ENCODE measurements at places on chromosomes 3 and 15.

DNA sequence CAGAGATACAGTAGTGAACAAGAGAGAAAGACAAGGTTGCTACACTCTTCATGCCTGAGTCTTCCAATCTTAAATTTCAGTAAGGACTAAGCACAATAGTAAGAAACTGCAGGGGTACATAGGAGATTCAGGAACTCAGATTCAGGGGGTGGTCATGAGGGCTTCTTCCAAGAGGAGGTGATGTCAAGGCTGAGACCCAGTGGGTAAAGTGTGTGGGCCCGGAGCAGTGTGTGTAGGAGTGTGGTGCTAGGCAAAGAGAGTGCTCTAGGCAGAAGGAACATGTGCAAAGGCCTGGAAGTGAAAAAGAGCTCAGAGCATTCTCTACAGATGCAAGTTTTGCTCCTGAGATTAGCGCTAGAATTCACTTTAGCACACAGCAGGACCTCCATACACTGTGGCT is 102.9 kb upstream of the SPATA12 start:
- no peak for DNase-seq

DNA sequence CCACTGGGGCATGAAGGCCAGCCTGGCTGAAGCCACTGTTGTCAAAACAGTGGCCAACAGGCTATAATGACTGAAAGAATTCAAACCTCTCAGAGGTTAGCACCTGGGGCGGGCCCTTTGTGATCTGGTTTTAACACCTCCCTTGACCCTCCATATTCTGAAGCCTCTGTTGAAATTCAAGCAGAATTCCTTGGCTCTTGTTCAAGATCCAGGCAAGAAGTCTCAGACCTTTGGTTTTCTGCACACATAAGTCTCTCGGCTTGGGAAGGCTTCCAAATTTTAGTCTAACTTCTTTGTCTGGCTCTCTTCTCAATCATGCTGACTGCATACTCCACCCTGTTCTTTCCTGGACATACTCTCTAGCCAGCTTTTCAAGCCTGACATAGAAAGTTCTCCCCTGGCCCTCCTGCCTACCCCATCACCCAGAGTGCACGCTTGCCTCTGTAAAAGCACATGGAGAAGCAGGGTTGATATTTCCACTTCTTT is 144.5 kb downstream of the PDZRN3 start:
- no peak for DNase-seq

DNA sequence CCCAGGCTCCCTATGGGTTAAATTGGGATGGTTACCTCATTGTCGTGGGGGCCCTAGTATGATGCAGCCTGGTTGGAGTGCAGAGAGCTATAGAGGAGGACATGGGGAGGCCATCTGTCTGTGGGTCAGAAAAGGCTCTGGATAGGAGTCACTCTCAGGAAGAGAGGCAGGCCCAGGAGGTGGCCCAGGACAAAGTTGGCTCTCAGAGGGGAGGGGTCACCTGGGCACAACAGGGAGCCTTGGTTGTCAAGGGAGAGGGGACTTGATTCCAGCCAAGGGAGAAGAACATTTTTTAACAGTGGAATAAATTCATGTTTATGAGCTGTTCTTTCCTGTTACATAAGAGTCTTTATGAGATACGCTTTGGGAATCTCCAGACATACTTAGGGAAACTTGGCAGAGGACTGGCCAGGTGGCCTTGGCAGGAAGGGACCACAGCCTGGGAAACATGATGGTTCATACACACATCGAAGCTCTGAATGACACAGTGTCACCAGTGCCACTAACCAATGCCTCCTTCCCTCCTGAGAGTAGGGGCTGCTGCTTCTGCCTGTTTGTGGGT is 27.5 kb upstream of the LCTL start:
- no peak for DNase-seq

- no peak for DNase-seq
Observed at GRCh38 chr3:189710620-189711402, 79.6 kb downstream of the TP63 start.

DNA sequence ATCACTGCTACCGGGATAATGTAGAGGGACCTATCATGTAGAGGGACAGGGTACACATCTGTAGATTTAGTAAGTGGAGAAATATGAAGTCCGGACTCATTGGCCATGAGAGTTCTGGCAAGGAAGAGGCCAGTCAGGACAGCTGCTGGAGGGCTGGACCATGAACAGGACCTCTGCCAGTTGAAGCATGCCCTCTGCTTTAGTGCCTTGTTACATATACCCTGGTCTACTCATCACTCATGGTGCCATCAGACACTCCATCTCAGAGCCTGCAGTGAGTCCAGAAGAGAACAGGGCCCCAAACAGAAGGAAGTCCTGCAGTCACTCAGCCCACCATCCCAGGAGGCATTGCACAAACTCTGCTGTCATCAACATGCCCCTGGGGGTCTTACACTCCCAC is 54.7 kb upstream of the CA12 start:
- DNase-seq, result no peak

All from esophagus squamous epithelium (tissue), 5 donors.